ENCODE measurements at places on chromosomes 5 and 9. TPM values are rescaled to one million over a fixed set of nuclear protein-coding genes. Genes with fewer than 3 reads are reported as not detected.

The RASEF gene
- 6.1 TPM for polyA plus RNA-seq

The IRX2 gene
- 27.0 TPM for polyA plus RNA-seq

The CLK4 gene
- polyA plus RNA-seq = 68.7 TPM

The BRINP1 gene
- 4.8 TPM for polyA plus RNA-seq

The HSD17B3 gene
- polyA plus RNA-seq = 1.2 TPM

The PCDHA2 gene
- 0.24 TPM for polyA plus RNA-seq

The OLFM1 gene
- 2.5 TPM for polyA plus RNA-seq

DNA sequence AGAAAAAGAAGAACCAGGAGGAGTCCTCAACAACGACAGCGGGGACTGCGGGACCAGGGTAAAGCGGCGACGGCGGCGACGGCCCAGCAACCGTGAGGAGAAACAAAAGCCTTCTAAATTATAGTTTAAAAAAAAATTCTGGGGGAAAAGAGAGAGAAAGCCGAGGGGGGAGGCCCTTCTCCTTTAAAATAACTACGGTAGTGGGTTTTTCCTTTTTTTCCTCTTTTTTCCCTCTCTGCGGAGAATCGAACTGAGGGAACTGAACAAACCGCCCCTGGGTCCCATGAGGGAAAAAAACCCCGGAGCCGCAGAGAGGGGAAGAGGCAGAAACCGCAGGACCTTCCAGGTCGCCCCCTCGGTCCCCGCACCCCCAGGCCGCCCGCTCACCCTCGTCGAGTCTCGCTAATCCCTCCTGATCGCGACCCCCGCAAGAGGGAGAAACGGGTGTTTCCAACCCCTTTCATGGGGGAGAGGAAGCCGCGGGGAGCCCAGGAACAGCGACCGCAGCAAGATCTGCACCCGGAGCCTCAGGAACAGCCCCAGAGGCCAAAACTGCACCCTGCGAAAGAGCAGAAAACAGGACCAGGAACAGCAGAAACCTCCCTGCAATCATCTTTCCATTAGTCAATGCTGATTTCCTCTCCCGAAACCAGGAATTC lies 453 bp downstream of the CPEB4 start:
- no peak for DNase-seq

- no peak for DNase-seq
Observed at GRCh38 chr5:118592229-118593002, 395.9 kb downstream of the DTWD2 start.

GRCh38 chr5:567664-568060 lies 43.4 kb upstream of the SLC9A3 start:
- no peak for DNase-seq

DNA sequence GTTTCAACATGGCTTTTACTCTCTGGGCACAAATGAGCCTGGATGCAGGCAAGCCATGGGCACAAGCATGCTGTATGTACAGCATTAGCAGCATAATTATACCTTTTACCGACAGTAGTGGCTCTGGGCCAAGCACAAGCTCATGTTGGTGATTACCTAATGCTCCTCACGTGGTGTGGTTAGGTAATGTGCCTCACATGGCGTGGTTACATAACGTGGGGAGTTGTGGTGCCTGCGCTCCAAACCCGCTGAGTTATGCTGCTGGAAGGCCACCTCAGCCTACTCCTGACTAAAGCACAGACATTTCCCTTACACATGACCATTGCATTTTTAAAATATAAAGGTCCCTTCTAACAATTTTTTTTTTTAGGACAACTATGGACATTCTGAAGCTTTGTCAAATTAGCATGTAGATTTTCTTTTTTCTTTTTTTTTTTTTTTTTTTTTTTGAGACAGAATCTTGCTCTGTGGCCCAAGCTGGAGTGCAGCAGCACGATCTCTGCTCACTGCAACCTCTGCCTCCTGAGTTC lies 794.0 kb downstream of the EFNA5 start:
- DNase-seq = no peak

DNA sequence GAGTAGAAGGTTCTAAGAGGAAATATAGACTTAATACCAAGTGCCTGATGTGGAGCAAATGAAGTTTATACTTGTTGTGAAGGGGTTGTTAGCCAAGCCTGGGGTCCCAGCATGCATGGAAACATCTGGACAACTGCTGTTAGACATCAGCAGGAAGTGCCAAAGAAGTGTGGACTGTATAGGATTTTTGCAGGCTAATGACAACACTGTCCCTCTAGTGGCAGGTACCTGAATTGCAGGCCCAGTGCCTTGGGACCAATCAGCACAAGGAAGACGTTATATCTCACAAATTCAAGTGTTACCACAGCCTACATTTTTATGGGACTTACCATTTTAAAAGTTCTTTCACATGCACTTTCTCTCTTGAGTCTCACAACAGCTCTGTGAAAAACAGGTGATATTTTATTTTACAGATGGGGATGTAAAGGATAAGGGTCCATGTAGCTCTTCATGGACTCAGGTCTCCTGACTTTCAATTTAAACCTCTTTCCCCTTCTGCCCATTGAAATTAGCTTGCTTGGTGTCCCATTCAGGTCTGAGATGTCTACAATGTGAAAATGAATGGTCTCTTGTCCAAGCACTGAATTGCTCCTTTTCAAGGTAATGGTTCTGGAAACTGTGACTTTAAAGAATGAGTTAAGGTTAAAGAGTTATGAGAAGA lies 89.0 kb upstream of the MAP1B start:
- DNase-seq = peak; percentile 18

DNA sequence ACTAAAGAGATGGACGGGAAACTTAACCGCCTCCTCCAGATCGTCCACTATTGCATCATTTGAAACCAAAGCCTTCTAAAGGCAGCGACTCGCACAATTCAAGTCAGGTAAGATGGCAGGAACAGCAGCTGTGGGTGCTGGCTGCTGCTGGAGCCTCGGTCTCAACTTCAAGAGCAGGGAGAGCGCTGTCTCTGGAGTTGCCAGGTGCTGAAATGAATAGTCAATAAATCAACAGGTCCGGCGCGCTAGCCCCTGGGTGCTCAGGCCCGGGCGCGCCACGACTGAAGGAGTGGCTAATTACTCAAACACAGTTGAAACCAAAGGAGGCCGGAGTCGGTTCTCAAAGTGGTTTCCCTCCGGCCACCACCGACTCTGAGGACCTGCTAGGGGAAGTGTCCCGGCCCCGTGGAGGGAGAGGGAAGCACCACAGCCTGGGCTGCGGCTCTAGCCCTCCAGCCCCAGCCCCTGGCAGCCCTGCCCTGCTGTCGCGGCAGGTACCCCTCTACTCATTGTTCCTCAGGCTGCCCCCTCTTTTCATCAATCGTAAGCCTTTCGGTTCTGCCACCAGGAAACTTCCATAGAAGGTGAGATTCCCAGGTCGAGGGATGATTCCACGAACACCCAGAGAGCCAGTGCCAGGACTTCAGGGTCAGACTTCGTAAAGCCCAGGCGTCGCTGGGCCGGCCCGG lies 804 bp downstream of the TTC39B start:
- DNase-seq = peak; percentile 46

- no peak for DNase-seq
Observed at GRCh38 chr5:38228914-38229313, 29.4 kb upstream of the EGFLAM start.

GRCh38 chr9:95629585-95629984 lies 112.8 kb upstream of the PTCH1 start:
- DNase-seq = no peak

DNA sequence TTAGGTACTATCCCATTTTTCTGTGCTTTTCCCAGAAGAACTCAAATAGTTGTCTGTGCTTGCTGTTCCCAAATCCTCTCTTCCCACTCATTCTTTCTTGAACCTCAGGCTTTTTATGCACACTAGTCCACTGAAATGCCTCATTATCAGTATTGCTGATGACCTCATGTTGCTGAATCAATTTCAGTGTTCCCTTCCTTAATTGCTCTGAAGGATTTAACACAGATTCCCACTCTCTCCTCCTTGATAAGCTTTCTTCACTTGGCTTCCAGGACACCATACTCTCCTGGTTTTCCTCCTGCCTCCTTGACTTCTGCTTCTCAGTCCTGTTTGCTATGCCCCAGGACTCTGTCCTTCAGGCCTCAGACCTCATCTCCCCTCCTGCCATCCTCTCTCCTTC lies 298.5 kb downstream of the ARHGAP26 start:
- DNase-seq = no peak

DNA sequence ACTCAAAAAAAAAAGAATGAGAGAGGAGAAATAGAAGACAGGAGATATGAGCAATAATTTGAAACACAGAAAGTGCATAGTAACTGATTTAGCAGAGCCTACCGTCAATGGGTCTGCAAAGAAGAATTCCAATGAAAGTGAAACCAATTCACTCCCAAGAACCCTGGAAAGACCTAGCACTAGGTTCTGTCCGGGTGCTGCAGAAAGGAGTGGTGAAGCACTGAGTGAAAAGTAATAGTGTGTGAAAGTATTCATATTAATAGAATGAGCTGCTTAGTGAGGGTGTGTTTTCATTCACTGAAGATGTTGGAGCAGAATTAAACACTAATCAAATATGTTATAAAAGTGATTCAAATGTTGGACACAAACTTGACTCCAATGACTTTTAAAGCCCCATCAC lies 51.3 kb upstream of the SLC30A5 start:
- no peak for DNase-seq

DNA sequence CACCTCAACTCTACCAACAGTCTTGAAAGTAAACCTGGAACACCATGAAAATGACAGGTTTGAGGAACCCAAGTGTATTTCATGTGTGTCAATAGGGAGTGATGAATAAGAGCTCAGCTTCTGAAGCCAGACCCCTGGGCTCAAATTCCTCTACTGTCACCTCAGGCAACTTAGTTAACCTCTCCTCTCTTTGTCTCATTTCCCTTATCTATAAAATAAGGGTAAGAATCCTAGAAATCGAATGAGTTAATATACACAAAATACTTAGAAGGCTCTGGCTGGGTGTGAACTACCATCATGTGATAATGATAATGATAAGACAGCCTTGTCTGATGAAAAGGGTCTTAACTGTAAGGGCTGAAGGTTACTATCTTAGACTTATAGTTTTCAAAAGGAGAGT lies 66.3 kb downstream of the PIP5K1B start:
- no peak for DNase-seq

DNA sequence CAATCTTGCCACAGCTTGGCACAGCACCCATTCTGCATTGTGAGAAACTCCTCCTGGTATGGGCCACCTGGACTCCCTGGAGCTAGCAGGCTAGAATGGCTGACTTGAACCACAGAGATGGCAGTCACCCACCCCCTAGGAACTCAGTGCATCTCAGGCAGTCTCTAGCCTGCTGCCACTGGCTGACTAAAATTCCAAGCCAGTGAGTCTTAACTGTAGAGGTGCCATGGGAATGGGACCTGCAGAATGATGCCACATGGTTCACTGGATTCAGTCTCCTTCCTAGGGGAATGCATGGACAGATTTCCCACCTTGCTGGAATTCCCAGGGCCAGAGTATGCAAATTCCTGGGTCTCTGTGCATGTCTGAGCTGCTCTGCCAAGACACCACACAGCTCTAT lies 382.9 kb downstream of the MAN2A1 start:
- DNase-seq = no peak

DNA sequence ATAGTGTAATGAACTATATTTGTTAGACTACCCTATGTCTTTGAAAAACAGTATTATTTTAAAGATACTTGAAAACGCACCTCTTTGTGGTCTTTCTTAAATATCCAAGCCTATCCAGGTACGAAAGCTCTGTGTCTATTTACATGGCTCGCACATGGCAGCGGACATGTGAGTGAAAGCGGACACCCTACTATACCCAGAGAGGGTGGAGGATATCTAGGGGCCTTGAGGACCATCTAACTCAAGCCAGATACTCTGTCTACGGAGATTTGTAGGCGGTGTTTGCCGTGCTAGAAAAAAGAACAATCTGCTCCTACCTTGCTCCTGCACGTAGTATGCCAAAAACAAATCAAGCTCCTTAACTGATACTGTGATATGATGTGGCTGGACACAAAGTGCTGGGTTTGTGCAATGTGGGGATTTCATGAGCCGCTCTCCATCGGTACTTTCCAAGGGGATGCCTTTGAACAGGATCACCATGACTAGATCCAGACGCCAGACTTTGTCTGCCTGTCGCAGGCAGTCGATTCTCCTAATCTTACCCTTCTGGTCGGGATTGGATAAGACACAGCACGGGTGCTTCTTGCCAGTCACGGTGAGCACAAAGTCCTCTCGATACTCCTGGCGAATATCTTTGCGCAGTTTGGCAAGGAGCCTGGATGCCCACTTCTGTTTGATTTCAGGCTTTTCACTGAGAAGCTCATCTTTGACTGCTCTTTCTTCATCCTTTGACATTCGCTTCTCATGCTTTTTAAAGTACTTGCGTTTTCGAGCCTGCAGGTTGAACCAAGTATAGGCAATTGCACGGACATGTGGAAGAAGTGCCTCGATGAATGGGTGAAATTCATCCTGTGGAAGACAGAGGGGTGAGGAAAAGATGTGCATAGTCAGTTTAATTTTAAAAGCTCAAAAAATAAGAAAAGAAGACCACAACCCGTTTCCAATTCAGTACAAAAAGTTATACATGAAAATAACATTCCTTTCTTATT lies 7.0 kb downstream of the NFIB start:
- DNase-seq = no peak

DNA sequence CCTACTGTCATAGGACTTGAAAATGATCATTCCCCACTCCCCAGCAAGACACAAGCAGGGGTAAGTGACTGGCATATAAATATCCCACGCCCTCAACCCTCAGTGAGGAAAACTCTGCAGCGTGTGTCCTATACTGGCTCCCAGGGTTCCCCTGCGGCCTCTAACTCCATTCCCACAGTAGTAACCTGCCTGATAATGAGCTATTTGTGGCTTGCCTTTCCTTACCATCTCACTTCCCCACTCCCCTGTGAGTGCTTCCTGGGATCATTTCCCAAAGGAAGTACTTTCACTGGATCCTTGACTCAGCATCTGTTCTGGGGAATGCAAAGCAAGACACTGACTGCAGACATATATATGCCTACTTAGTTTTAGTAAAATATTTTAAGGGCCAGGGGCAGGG lies 14.3 kb downstream of the CDC14B start:
- no peak for DNase-seq
